T-helper 1 cell (primary cell): ENCODE measurements at places on chromosomes 6 and 20.

DNA sequence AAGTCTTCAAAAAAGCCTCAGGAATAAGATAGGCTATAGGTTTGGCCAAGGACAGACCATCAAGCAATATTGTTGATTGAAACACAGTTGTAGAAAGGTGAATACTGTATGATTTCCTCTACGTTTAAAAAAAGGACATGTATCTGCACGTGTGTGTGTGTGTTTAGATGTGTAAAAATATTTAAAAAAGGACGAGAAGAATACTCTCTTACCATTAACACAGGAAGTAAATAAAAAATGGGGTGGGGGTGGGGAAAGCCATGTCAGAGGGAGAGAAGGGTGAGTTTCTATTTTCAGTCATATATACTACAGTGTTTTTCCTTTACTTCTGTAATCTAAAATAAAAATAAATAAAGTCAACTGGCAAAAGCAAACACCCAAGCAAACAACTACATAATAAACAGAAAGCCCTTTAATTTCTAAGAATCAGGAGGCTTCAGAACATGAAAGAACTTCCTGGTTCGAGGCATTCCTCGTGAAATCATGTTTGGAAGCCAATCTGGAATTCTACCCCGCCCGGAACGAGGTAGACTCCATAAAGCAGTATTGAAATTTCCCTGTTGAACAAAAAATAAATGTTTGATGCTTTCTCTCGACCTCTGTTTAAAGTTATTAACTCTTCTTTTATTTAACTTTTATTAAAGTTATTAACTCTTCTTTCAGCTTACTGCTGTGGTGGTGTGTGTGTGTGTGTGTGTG is 158.1 kb upstream of the ZNF217 start:
- DNase-seq = no peak

GRCh38 chr6:10151144-10151915 is 263.5 kb downstream of the TFAP2A start:
- DNase-seq = no peak

- DNase-seq = no peak
Observed at GRCh38 chr6:151004383-151005024, 139.0 kb downstream of the MTHFD1L start.

GRCh38 chr20:25025986-25026605 is 31.8 kb downstream of the ACSS1 start:
- no peak for DNase-seq

- DNase-seq = no peak
Observed at GRCh38 chr6:34205466-34205865, 31.2 kb upstream of the HMGA1 start.

DNA sequence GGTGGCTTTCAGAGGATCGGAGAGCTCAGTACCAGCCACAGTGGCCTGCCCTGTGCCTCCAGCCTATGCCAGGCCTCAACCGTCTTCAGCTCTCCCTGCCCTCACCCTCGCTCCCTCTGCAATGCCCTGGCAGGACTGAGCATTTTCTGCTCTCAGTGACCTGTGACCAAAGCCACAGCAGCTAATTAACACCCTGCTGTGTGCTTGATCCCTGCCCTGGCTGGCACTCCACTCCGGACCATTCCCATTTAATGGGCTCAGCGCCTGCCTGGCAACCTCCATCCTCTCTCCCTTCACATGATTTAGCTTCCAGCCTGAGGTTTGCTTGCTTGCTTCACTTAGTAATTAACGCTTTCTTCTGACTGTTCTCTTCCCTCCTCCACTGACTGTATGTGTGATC is 287.5 kb downstream of the LRFN2 start:
- no peak for DNase-seq

GRCh38 chr6:150478656-150479545 is 110.1 kb downstream of the IYD start:
- DNase-seq = no peak

DNA sequence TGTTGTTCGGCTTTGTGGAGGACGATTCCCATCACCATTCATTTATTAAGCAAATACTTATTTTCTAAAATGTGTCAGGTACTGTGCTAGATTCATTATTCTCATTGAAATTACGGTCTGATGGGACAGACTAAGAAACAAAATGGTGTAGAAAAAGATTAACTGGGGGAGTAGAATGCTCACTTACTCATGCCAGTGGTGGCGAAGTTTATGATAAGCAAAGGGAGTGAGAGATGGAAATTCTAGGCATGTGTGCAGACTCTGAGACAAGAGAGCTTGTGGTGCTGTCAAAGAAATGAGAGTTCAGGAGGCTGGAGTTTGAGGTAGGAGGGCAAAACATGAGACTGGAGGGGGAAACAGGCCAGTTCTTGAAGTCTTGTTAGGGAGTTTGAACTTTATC is 896 bp downstream of the RPP21 start:
- no peak for DNase-seq

GRCh38 chr20:59102841-59103299 is 60.3 kb upstream of the PRELID3B start:
- DNase-seq = no peak

GRCh38 chr20:34994509-34995131 is 39.0 kb downstream of the MYH7B start:
- no peak for DNase-seq
